SHP77 treated with DMSO at 0.1 percent for 48 hours (cell line): ENCODE measurements at places on chromosomes 13 and 19.
A peak's percentile ranks its signal among the peaks of the same experiment; 100 is the strongest.

DNA sequence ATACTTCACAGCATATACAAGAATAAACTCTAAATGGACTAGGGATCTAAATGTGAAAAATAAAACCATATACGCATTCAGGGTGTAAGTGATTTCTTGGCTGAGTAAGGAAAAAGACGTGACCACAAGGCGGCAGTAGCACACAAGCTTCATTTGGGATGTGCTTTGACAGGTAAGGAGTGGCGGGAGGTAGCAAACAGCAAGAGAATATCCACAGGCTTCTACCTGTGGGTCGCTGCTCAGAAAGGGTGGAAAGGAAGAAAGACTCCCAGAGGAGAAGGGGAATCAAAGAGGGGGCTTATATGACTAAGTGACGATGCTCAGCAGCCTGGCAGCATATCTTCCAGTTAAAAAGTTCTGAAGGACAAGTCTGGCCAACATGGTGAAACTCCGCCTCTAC, 2.5 kb upstream of the ZNF121 start:
- peak; percentile 38 for DNase-seq

DNA sequence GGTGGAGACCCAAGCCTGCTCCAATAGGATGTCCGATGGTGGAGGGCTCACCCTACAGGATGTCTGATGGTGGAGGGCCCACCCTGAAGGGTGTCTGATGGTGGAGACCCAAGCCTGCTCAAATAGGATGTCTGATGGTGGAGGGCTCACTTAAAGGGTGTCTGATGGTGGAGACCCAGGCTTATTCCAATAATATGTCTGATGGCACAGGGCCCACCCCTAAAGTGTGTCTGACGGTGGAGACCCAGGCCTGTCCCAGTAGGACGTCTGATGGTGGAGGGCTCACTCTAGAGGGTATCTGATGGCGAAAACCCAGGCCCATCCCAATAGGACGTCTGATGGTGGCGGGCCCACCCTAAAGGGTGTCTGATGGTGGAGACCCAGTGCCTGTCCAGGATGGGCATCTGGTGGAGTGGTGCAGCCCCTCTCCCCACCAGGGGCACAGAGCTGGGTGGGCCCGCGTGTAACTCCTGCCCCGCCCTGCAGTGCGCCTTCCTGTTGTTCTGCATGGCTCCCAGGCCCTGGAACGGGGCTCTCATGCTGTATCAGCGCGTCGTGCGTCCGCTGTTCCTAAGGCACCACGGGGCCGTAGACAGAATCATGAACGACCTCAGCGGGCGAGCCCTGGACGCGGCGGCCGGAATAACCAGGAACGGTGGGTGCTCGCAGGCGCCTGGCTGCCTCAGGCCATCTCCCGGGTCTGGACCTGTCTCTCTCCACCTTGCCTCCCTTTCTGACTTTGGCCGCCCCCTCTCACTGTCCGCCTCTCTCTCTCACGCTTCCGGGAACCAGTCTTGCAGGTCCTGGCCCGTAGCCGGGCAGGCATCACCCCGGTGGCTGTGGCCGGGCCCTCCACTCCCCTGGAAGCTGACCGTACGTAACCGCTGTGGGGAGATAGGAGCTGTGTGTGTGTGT, 5.1 kb downstream of the REEP6 start:
- DNase-seq, result no peak

DNA sequence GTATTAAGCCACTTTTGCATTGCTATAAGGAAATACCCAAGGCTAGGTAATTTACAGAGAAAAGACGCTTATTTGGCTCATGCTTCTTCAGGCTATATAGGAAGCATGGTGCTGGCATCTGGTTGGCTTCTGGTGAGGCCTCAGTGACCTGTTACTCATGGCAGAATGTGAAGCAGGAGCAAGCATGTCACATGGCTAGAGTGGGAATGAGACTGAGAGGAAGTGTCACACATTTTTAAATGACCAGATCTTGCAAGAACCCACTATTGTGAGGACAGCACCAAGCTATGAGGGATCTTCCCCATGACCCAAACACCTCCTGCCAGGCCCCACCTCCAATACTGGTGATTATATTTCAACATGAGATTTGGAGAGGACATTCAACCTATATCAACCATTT, 25.7 kb upstream of the IGFL4 start:
- no peak for DNase-seq

DNA sequence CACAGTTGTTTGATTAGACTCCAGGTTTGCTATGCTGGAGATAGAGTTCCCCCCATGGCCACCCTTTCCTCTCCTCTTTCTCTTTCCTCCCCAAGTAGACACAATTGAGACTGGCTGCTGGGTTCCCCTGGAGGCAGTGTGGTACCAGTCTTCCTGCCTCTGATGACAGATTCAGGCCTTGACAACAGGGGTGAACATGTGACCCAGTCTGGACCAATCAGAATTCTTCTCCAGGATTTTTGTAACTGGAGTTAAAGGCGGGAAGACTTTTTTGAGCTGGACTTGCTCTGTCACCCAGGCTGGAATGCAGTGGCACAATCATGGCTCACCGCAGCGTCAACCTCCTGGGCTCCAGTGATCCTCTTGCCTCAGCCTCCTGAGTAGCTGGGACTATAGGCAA, 48.7 kb downstream of the CCNE1 start:
- DNase-seq, result no peak

GRCh38 chr13:40599124-40599523, 67.3 kb downstream of the FOXO1 start:
- DNase-seq, result no peak

- DNase-seq, result no peak
These were observed 344.4 kb upstream of the PCDH9 start for GRCh38 chr13:67574320-67575233.

GRCh38 chr13:30421093-30422053, 920 bp upstream of the UBE2L5 start:
- no peak for DNase-seq

GRCh38 chr13:82330499-82330898, 1551.8 kb downstream of the SLITRK1 start:
- no peak for DNase-seq

DNA sequence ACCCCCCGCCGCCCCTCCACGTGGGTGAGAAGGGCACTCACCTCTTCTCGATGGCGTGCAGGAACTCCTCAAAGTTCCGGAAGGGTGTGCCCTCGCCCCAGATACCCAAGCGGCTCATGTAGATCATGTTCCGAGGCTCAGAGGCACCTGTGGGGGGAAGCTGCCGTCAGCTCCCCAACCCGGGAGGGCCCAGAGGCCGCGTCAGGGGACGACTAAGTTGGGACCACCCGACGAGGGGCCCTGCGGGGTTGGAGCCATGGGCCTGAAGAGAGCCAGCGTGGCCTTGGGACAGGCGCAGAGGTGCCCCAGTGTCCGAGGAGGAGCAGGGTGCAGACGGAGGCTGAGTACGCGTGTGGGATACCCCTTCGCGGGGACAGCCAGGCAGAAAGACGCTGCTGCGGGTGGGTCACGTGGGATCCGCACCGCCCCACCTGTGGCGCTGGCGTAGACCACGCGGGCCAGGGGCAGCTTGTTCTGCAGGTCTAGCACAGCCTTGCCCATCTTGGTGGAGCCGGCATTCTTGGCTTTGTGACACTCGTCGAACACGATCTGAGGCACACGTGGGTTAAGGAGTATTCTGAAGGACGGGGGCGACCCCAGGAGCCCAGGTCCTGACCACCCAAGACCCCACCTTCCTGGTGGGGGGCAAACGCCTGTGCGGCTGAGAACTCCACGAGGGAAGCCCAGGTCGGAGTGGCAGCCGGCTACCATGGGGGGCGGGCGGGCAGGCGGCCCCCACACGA, 15.9 kb downstream of the GPX4 start:
- DNase-seq, result no peak

GRCh38 chr13:27654059-27654458, 32.4 kb downstream of the POLR1D start:
- DNase-seq, result no peak

- no peak for DNase-seq
These were observed 202.5 kb downstream of the NUFIP1 start for GRCh38 chr13:44786756-44787155.

DNA sequence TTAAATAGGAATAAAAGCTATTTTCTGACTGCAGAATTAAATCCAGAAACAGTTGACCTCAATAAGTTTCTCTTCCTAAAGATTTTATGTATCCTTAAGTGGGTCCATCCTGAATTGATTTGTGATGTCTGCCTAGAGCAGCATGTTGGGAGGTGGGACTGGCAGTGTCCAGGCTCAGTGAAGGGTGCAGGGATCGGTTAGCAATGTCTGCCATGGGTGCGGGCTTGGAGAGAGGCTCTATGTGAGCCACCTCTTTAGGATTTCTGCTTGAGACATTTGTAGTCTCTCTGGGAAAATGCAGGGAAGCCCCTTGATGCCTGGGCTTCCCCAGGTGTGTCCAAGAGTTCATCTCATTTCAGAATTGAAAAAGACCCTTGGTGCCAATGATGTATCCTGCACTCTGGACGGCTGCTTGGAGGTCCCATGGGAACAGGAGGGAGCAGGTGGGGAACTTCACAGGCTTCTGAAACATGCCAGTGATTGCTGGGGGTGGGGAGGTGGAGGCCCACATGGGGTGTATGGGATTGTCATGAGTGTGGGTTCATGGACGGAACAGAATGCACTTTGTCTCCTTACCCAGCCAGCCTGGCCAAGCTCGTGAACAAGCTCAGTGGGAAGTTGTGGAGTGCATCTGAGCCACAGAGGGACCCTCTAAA, 6.2 kb upstream of the COLGALT1 start:
- DNase-seq, result no peak

- DNase-seq, result no peak
These were observed 108.7 kb upstream of the MBNL2 start for GRCh38 chr13:97113231-97114001.

GRCh38 chr19:47891622-47891922, 5.5 kb upstream of the SULT2A1 start:
- no peak for DNase-seq

DNA sequence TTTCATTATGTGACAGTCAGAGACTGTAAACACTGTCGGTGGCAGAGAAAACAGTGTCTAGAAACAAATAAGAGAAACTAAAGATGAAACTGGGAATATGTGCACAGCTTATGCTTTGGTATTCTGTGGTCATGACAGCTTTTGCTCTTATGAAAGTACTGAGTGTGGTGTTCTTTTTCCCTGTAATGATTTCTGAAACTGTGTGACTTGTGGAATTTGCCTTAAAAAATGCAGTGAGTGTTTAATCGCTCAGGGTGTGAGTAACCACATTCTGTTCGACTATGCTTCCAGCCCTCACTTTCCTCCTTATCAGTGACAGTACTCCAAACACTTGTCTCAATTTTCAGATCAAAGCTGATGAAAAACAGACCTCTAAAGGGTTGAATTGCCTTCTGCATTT, 66.9 kb upstream of the DIAPH3 start:
- no peak for DNase-seq

DNA sequence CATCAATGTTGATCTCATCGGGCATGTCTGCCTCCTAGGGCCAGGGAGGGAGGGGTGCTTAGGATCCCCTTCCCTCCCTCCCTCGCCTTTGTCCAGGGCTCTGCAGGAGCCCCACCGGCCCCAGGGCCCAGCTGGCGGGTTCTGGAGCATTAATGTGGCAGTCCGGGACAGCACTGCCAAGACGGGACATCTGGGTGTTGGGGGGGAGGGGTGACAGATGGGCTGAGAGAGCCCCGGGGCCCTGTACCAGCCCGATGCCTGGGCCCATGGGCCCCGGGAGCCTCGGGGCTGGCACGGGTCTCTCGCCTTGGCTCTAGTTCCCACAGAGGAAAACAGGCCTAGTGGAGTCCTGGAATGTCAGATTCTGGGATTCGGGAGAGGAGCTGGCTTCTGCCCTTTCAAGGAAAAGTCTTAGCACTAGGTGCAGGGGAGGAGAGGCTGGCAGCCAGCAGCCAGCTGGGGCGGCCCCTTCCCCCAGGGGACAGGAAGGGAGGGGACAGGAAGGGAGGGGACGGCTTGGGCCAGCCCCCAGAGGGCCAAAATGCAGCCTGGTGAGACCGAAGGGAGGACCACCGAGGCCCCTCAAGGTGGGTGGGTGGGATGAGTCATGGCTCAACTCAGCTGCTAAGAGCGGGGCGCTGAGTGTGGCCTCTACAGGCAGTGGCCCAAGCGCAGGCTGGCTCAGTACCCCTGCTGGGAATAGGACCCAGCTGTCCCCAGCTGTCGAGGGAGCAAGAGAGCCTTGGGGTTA, 3.1 kb downstream of the PPP1R14A start:
- DNase-seq, result no peak

DNA sequence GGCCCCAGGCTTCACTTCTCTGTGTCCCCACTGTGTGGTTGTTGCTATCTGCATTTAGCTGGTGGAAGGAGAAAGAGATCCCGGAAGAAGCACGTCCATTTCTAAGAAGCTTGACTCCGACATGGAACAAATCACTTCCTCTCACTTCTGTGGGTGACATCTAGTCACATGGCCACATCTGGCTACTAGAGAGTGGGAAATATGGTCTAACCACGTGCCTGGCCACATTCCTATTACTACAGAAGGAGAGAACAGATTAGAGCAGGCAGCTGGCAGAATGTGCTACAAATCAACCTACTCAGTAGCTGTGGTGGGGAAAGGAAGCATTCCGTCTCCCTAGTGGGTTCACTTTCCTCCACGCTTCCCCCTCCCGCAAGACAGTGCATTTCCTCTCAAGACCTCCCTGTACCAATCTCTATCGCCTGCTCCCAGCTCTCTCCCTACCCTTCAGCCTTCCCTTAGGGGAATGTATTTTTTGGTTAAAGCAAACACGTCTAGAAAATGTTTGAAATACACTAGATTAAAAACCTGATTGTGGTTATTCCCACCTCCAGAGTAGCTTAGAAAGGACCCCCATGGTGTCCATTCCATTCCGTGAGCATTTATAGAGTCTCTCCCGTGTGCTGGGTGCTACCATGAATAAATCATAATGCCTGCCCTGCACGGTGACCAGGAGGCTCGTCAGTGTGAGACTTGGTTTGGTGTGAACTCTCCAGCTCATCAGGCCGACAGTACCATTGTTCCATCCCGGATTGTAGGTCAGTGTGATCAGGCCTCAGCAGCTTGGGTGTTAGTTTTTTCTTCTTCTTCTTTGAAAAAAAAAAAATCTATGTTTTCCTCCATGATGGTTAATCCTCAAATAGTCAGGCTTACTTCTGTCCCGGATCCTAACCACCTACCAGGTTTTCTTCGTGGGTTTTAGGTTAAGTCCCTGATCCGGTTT, 8.0 kb upstream of the AMER2 start:
- no peak for DNase-seq

GRCh38 chr13:92657565-92657964, 569.0 kb upstream of the GPC6 start:
- DNase-seq, result no peak

DNA sequence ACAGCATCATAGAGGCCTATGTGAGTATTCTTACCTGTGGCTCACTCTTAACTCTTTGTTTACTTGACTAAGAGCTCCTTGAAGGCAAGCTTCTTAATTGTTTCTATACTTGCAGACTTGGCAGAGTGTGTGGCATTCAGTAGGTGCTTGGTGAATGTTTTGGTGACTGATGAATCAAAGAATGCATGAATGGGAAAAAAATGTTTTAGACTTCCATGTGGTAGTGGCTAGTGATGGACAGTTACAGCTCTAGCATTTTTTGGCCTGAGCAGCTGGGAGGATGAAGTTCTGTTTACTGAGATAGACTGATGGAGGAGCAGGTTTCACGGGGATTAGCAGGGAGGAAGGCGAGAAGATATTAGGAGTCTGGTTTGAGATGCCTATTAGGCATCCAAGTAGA, 13.6 kb downstream of the HAS1 start:
- DNase-seq, result no peak

- DNase-seq, result no peak
These were observed 427.2 kb downstream of the COG6 start for GRCh38 chr13:40082639-40083038.
